Neural progenitor cell (in vitro differentiated cells): ENCODE measurements at places on chromosomes 13 and 19. TPM values are rescaled to one million over a fixed set of nuclear protein-coding genes. Genes with fewer than 3 reads are reported as not detected.
A peak's percentile ranks its signal among the peaks of the same experiment; 100 is the strongest.

- DNase-seq = peak; percentile 73
Measured at GRCh38 chr13:36858290-36858689, 39.3 kb downstream of the RFXAP start.

SBK2 gene
- total RNA-seq = 6.2 TPM in 1 of 2 replicates, not detected in the other

DNA sequence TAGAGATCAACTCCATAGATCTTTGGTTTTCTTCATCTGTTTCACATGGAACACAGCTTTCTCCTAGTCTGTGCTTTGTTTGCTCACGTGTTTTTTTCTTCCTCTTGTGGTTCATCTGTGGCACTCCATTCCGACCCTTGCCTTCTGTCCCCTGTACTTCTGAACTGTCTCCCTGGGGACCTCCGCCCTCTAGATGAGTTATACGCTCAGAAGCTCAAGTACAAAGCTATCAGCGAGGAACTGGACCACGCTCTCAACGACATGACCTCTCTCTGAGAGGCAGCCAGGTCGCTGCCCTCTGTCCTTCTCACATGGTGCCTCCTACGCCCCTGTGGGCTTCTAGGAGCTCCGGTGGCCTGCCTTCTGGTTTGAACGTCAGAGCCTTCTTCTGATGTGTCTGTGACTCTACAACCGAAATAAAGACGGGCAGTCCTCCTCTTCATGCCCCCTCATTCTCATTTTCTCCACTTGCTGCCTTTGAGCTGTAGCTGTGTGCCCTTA lies 16.6 kb upstream of the RAB8A start:
- DNase-seq = no peak

DNA sequence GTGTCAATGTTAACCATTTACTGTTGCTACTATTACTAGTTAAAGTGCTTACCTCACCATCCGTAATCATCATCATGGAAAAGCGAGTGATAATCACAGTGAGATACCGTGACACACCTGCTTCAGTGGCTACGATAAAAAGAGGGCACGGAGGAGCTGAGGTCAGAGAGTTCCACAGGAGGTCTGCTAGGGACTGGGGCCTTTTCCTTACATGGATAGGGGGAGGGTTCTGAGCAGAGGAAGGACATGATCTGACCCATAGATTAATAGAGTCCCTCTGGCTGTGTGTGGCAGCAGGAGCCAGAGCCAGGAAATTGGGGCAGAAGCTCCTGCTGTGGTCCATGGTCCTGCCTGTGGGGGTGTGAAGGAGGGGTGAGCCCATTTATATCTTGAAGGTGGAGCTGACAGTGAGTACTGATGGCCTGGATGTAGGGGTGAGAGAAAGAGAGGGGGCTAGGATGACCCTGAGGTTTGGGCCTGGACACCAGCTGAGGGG lies 136.7 kb downstream of the SIPA1L3 start:
- no peak for DNase-seq

- peak; percentile 68 for DNase-seq
Measured at GRCh38 chr19:6412447-6413091, 12.0 kb downstream of the KHSRP start.

ZNF98 gene
- total RNA-seq = not detected in 2 replicates

KIR2DL3 gene
- not detected in 2 replicates for total RNA-seq

IGFL3 gene
- not detected in 2 replicates for total RNA-seq

CGB3 gene
- not detected in 2 replicates for total RNA-seq
